ENCODE measurements at places on chromosomes 12 and 14.

GRCh38 chr12:118751355-118751754 lies 230.0 kb upstream of the SRRM4 start:
- no peak for DNase-seq

DNA sequence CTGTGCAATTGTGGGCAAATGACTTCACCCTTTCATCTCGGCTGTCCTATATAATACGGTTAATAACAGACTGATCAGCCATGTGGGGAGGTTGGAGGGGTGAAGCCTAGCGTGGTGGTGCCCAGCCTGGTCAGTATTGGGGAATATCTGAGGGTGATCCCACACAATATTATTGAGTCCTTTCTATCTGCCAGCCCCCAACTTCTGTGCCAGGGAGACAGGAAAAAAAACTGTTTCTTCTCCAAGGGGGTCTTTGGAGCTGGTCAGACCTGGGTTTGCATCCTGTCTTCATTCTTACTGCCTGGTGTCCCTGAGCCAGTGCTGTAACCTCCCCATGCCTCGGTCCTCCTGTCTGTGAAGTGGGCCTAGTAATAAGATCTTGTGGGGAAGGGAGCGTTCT lies 6.5 kb downstream of the CYP46A1 start:
- no peak for DNase-seq

- no peak for DNase-seq
Observed at GRCh38 chr14:23432102-23432925, 3.1 kb downstream of the MYH7 start.

GRCh38 chr14:78863143-78863542 lies 693.0 kb downstream of the NRXN3 start:
- DNase-seq, result peak; percentile 40
